ENCODE measurements at places on chromosomes 2 and 18.

DNA sequence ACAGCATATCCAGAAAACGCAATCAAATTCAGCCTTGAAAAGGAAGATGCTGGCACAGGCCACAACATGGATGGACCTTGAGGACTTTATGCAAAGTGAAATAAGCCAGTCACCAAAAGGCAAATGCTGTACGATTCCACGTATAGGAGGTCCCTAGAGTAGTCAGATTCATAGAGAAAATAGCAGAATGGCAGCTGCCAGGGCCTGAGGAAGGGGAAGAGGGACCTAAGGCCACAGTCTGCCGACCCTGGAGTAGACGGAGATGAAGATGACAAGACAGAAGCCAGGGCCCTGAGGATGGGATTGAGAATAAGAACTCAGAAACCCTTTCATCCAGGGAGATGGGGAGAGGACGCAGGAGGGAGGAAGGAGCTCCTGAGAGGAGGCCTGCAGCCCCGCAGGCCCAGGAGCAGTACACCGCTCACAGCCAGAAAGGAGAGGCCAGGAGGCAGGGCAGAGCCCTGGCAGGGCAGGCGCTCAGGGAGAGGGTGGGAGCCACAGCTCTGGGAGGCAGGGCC lies 8.1 kb upstream of the MTERF4 start:
- DNase-seq, result no peak

GRCh38 chr2:227848586-227848985 lies 22.8 kb upstream of the DAW1 start:
- DNase-seq, result no peak

- no peak for DNase-seq
Measured at GRCh38 chr18:8412117-8412516, 197.1 kb upstream of the RAB12 start.

DNA sequence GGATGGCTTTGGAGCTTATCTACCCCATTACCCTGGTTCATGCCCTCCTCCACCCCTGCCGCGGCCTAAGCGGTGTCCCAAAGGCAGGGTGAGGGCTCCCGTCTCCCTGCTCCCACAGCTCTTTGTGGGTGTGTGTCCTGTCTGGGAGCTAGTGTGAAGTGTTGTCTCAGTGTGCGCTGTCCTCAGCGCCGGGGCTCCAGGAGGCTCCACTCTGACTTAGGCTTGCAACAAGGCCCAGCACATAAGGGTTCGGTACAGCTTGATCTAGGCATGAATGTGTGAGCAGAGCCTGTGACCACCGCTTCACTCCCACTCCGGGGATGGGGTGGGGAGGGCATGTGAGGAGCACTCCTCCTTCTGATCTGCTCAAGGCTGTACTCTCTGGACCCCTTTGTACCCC lies 1.2 kb downstream of the MC2R start:
- no peak for DNase-seq

DNA sequence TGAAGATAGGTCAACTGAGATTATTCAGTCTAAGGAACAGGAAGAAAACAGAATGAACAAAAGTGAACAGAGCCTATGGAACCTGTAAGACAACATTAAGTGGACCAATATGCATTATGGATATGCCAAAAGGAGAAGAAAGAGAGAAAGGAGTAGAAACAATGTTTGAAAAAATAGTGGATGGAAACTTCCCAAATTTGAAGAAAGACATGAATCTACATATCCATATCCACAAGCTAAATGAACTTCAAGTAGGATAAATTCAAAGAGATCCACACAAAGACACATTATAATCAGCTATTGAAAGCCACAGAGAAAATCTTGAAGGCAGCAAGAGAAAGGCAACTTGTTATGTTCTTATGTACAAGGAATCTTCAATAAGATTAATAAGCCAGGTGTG lies 74.2 kb downstream of the BAZ2B start:
- DNase-seq, result no peak

DNA sequence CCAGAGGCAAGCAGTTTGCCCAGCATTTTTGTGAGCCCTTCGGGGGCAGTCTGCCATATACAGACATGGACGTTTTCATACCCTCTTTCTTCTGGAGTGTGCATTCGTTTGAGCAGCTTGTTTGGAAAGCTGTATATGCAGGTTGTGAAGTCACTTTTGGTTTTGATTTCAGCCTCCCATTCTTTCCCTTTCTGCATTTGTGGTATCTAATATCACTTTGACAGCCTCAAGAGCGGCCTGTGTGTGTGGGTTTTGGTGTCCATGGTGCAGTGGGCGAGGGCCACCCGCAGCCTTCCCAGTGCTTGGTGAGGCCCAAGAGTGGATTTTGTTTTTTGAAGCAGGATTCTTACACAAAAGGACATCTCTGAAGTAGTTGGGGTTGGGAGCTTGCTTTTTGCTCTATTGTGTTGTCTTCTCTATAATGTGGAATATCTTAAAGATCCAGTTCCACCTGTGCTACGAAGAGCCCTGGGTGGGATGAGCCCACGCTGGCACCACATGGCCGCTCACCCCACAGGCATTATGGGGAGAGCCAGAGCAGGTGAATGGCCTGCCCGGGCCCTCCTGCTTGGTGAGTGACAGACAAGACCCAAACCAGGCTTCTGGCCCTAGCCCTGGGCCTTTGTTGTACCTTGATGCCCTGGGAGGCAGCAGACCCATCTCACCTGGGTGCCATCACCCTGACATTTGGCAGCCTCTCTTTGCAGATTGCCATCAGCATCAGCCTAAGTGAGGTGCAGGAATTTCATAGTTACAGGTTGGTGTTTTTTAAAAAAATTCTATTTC lies 29.5 kb downstream of the INPP4A start:
- no peak for DNase-seq

DNA sequence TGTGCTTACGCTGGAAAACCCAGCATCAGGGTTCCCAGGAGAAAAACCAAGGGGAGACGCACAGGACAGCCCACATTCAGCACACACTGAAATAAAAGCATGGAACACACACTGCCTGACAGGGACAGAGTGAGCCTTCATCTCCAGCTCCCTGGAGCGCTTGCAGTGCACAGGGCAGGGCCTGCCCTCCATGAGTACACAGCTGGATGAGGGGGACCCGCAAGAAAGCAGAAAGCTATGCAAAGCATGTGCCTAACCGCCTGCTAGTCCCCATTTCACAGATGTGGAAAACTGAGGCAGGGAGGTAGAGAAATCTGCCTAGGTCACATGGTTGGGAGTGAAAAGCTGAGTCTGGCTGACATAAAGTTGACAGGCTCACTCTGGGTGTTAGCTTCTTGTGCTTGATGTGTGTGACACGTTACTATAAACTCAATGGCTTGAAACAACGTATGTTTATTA lies 187.1 kb downstream of the HDAC4 start:
- DNase-seq, result no peak

- DNase-seq, result no peak
Measured at GRCh38 chr18:31577195-31577594, 14.5 kb upstream of the TTR start.

- no peak for DNase-seq
Measured at GRCh38 chr2:129242269-129242668, 737.2 kb upstream of the RAB6C start.

DNA sequence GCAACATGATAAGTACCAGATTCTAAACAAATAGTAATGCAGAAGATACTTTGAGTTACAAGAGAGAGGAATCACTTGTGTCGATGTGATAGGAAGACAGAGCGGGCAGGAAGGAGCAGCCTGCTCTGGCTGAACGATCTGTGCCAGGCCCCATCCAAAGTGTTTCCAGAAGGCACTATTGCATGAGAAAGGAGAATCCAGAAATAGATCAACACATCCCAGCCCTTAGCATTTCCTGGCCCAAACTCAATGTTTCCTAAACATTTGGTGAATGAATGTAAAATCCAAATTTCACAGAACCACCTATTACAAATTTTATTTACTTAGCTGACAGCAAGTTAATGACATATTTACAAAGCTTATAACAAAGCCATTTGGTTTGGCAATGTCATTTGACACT lies 257.2 kb downstream of the TXNL1 start:
- DNase-seq, result no peak

- no peak for DNase-seq
Measured at GRCh38 chr2:241560883-241561474, 2.4 kb downstream of the BOK start.

DNA sequence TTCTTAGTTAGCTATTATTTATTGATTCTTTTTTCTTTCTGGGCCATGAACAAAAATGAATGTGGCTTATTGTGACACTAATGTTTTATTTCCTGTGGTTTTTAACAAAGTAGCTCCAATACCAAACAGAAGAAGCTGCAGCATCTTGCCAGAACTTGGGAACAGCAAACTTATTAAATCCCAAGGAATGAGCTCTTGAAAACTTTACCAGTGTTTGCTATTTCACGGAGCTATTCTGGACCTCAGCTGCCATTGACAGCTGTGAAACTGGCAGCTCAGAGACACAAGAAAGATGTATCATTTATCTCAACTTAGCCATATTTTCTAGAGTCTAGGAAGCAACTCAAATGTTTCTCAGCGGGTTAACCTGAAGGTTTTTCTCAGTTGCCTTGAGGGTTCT lies 91.0 kb upstream of the NEUROD1 start:
- DNase-seq, result no peak

GRCh38 chr18:23053776-23054457 lies 81.4 kb upstream of the CABLES1 start:
- DNase-seq, result no peak

DNA sequence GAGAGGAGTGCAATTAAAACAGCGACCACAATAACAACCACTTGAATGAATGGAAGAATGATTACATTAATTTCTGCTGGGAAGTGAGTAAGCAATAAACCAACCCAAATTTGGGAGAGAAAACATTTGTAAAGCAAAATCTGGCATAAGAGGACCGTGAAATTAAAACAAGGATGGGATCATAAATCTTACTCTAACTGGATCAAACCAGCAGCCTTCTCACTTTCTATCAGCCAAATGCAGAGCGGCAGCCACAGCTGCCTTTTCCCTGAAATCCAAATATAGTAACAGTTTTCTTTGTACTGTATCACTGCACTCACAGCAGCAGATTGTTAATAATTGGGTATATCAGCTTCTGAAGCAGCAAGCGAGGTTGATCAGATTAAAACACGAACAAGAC lies 245.2 kb upstream of the REG3G start:
- no peak for DNase-seq

- no peak for DNase-seq
Measured at GRCh38 chr18:36680042-36680441, 148.8 kb downstream of the TPGS2 start.

- peak; percentile 15 for DNase-seq
Measured at GRCh38 chr2:190344276-190344827, 963 bp downstream of the INPP1 start.

DNA sequence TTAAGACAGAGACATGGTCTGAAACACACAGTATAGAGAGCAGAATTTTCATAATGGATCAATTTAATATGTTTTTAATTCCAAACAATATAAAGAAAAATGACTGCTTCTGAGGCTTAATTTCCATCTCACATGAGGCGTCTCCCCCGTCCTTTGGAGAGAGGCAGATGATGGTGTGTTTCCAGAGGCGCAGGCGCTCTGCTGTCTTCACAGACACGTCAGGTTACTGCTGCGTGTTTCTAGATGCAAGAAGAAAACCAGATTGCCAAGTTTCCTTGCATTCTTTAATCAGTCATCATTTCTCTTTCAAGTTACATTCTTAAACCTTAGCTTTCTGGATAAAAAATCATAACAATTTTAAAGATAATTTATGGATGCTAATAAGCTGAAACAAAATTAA lies 160.2 kb downstream of the ATP9B start:
- DNase-seq, result no peak

DNA sequence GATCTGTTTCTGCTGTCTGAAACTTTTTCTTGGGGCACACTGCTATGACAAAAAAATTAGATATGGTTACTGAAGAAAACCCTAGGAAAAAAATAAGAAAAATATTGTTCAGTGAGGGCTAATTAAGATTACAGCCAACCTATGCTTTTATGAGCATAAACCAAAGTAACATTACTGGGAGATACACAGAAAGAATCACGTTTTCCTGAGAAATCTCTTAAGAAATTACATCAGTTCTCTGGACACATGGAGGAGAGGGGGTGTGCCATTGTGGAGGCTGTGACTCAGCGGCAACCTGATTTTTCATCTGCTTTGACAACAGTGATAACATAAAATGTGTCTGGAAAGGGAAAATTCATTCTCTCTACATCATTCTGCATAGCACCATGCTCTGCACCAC lies 13.4 kb upstream of the NMI start:
- DNase-seq, result peak; percentile 47

GRCh38 chr2:180618570-180618969 lies 361.8 kb upstream of the UBE2E3 start:
- no peak for DNase-seq

DNA sequence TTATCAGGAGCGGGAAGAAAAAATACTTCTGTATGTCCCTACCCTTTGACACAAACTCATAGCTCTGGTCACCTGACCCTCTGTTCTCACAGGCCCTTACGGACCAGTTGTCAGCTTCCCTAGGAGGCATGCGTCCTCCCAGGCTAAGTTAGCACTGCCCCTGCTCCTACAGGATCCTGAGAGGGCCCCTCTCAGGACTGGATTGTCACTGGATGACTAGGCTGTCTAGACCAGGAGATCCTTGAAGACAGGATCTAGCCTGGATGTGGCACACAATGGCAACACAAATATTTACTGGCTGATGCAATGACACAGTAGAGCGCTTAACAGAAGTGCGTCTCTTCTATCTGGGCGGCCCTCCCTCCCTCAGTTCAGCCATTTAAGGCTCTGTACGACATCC lies 7.7 kb downstream of the FAM228A start:
- no peak for DNase-seq

DNA sequence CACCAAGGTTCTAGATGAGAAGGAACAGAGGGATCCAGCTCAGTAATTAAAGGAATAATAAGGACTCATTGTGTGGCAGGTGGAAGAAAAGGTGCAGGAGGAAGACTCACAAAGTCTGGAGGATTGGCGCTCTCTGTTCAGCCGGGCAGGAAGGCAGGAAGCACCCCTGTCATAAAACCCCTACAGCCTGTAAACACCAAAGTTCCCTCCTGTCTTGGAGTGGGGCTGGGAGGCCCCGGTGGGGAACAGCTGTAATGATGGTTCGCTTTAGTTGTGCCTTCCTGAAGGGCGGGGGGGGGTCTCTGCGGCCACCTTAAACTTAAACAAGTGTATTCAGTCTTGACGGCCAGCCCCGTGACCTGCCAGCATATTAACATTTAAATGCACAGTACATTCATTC lies 84.3 kb downstream of the GBX2 start:
- DNase-seq, result no peak

- no peak for DNase-seq
Measured at GRCh38 chr2:149056541-149057255, 18.2 kb downstream of the LYPD6B start.

DNA sequence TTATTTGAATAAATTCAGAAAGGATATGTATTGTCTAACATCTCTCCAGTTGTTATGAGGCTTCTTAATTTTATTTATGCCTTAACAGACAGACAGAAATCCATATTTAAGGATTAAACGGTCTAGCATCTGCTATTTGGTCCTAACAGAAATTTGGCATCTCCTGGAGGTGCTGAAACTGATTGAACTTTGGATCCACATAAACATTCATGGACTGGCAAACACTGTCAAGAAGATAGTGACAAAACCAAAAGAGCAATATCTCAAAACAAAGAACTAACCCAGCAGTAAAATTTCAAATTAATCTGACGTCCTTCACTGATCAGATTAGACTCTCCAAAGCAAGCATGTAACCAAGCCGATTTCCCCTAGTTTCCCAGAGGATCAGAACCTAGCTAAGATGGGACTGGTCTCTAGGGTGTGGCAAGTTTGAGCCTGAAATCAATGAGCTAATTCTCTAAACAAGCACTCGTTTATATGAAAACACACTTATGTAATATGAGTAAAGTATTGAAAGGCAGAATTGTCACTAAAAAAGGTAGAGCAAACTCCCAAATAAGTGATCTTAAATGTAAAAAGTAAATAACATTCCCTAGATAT lies 139.5 kb downstream of the NOL4 start:
- DNase-seq, result no peak
